ENCODE measurements at places on chromosomes 7 and 10. TPM values are rescaled to one million over a fixed set of nuclear protein-coding genes. Genes with fewer than 3 reads are reported as not detected.

- no peak for DNase-seq
Measured at GRCh38 chr10:86498598-86498997, 23.0 kb downstream of the WAPL start.

The STOX1 gene
- total RNA-seq: 0.36 TPM

DNA sequence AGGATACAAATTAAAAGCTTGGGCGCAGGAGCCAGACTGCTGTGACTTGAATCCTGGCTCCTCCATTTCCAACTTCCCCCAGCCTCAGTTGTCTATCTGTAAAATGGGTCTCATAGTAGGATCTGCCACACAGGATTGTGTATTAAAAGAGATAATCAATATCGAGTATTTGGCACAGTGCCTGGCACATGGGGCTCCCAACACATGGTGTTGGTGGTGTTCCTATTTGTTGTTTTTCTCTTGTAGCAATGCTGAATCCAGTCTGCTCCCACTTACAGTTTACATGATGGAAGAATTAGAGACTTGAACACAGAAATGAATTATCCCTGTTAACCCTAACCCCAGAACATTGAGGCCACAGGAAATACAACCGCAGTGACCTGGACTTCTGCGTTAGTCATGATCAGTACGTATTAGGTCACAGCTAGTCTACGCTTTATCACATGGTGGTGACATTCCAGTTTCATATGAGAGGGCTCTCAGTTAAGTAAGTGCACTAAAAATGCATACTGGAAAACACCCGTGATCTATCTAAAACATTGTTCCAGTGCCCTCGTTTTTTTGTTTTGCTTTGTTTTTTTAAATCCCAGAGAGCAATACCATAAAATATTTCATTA is 169.5 kb upstream of the KLF14 start:
- no peak for DNase-seq

The ZCCHC24 gene
- 1.00 TPM for total RNA-seq

The ITPRID1 gene
- total RNA-seq: not detected

- DNase-seq: no peak
Measured at GRCh38 chr7:90455163-90456030, 14.0 kb upstream of the PTTG1IP2 start.

GRCh38 chr10:5890452-5890915 is 441 bp downstream of the FBH1 start:
- DNase-seq: peak; percentile 61

The GIMAP7 gene
- total RNA-seq: 44.1 TPM

DNA sequence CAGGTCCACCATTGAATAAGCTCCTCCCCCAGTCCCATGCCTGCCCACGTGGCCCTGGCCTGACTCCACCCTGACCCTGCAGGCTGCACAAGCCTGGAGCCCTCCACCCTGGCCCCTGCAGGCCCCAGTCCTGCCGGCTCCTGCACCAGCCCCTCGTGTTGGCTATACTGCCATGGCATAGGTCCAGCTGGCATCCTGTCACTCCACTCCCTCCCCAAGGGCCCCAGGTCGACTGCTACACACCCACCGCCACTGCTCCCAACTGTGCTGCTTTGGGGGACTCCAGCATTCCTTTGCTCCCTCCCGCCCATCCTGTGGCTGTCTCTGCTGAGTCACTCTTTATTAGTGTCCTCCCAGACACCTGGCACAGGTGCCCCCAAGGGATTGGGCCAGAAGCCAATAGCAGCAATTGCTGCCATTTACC is 32.4 kb upstream of the HSPA12A start:
- no peak for DNase-seq

DNA sequence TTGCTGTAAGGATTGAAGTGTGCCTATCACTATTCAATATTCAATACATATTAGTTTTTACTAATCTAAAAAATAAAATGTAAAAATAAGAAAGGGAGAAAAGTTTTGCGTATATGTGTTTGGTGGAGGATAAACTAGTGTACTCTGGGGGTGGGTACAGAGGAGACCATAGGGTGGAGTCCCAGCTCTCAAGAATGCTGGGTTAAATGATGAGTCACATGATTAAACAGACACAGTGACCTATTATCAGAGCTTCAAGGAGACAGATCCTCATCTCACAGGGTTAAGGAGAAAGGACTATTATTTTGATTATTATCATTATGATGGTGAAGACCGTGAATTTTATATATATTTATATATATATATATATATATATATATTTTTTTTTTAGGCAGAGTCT is 77.5 kb downstream of the AFAP1L2 start:
- no peak for DNase-seq

The SPDYE2 gene
- total RNA-seq: not detected

- no peak for DNase-seq
Measured at GRCh38 chr7:92848851-92849250, 12.5 kb upstream of the CDK6 start.

DNA sequence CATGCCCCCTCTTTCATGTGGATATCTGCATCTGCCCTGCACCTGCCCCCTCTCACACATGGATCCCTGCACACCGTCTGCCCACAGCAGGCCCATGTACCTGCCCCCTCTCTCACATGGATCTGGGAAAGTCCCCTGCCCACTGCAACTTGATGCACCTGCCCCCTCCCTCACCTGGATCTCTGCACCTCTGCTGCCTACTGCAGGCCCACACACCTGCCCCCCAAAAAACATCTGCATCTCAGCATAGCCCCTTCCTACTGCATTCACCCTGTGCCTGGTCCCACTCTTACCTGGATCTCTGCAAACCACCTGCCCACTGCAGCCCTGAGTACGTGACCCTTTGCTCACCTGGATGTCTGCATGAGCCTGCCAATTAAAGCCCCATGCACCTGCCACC is 479.8 kb downstream of the PTPRN2 start:
- DNase-seq: no peak

The NACAD gene
- total RNA-seq: 0.10 TPM

DNA sequence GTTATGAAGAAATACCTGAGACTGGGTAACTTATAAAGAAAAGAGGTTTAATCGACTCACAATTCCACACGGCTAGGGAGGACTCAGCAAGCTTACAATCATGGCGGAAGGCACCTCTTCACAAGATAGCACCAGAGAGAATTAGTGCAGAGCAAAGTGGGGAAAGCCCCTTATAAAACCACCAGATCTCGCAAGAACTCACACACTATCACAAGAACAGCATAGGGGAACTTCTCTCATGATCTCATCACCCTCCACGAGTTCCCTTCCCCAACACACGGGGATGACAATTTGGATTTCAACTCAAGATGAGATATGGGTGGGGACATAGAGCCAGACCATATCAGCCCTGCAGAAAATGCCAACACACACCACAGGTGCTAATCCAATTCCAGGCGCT is 218.7 kb downstream of the PARD3 start:
- no peak for DNase-seq

GRCh38 chr7:5406957-5407945 is 16.4 kb downstream of the TNRC18 start:
- no peak for DNase-seq

The CYP2W1 gene
- total RNA-seq: not detected

GRCh38 chr7:55413442-55413841 is 48.3 kb downstream of the LANCL2 start:
- DNase-seq: no peak

GRCh38 chr7:23075571-23075970 is 30.0 kb upstream of the KLHL7 start:
- no peak for DNase-seq

DNA sequence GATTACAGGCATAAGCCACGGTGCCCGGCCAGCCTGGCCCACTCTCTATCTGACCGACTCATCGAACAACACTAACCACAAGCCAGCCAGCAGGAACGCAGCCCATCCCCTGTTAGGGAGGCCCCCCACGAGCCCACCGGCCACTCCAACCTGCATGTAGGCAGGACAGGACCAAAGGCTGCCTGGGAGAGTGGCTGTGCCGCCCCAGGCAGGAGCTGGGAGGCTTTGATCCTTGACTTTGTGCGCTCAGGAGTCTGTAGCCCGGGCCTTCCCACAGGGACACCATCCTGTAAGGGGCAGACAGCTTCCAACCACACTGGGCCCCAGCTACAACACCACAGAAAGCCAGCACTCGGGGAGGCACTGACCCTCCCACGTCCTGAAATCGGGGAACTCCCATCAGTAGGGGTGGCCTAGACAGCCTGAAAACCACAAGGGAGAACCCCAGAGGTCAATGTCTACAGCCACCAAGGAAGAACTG is 29.4 kb downstream of the GRID1 start:
- no peak for DNase-seq

DNA sequence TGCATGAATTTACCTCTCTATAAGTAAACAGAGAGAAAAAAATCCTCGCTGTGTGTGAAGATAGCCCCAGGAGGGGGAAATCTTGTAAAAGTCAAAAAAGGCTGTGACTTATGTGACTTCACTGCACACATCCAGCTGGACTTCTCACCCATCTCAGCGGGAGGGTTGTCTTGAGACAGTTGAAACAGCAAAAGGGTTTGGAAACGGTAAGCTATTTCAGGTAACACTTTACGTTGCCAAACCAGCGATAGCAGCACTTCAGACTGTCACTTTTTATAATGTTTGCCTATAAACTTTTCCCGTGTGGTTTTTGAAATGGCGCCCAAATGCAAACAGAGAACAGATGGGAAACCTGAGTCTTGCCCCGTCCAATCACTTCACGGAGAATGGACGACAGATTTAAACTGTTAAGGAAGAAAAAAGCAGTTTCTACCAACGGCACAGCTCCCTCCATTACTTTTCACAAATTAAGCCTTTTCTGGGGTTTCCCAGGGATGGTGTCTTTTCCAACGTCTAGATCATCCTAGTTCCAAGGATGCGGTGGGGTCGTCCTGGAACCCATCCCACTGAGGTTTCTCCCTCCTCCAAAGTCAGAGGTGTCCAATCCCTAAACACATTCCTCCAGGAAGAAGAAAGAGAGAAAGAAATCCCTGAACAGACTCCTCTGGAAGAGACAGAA is 25.2 kb downstream of the FGFR2 start:
- DNase-seq: no peak

The LIPF gene
- not detected for total RNA-seq

The SUN3 gene
- not detected for total RNA-seq

- DNase-seq: no peak
Measured at GRCh38 chr7:115676080-115676479, 354.5 kb downstream of the TFEC start.

The C10orf88 gene
- 9.2 TPM for total RNA-seq

DNA sequence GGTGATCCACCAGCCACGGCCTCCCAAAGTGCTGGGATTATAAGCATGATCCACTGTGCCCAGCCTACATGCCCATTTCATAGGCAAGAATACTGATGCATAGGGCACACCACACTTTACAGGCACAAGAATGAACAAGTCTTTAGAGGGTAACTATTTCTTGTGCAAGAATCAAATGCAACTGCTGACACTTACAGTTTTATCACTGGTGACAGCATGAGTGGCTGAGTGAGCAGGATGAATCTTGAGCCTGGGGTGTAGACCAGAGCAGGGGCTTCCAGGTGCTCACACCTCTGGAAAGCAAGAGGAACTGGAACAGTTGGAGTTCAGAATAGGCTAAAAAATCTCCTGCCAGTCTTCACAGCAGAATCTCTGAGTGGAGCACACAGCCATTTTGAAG is 287.5 kb downstream of the KCNMA1 start:
- no peak for DNase-seq

- no peak for DNase-seq
Measured at GRCh38 chr7:5231811-5232484, 41.9 kb downstream of the WIPI2 start.

The KCP gene
- 0.05 TPM for total RNA-seq

The SMARCD3 gene
- 5.5 TPM for total RNA-seq

- DNase-seq: no peak
Measured at GRCh38 chr7:130189343-130189742, 15.9 kb downstream of the TMEM209 start.

- peak; percentile 13 for DNase-seq
Measured at GRCh38 chr10:24552346-24553016, 171.2 kb downstream of the ARHGAP21 start.

- DNase-seq: no peak
Measured at GRCh38 chr10:70592746-70593512, 9.6 kb downstream of the PRF1 start.

DNA sequence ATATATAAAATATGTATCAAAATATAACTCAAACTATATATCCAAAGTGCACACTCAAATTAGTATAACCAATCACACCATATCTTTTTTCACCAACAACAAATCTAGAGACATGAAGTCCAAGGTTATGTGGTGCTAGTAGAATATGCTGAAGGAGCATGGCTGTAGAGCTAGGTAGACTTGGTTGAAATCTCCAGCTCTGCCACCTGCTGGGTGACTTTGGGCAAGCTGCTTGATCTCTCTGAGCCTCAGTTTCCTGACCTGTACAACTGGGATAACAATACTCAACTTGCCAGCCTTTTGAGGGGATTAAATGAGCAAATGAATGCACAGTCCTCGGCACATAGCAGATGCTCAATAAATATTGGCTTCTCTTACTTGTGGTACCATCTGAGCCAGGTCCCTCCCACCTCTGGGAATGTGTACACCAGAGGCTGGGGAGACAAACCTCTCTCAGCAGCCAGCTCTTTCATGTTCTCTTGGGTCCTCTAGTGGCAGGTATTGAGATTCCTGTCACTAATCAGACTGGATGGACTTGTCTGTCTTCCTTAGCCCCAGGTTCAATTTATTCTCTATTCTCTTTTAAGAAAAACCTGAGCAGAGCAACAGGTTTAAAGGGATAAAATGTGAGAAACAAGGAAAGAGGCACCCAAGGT is 94.3 kb upstream of the PDE1C start:
- DNase-seq: no peak

- no peak for DNase-seq
Measured at GRCh38 chr10:13953371-13953770, 366.6 kb downstream of the PRPF18 start.

DNA sequence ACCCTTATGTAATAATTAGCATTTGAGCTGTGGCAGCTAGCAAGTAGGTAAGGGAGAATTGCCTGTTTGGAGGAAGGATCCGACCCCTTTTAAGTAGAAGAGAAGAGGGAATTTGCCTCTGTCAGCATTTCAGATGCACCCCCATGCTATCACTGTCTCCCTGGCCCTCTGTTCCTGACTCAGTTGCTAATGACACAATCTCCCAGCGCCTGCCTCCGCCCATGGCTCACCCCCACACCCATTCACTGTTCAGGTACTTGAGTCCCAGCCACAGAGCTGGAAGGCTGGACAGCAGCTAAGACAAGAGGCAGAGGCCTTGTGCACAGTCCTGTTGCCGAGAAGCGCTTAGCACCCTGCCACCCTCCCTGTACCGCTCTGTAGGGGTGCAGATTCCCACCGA is 512.3 kb upstream of the GALNT17 start:
- DNase-seq: no peak

The COL26A1 gene
- not detected for total RNA-seq

The PON1 gene
- not detected for total RNA-seq

DNA sequence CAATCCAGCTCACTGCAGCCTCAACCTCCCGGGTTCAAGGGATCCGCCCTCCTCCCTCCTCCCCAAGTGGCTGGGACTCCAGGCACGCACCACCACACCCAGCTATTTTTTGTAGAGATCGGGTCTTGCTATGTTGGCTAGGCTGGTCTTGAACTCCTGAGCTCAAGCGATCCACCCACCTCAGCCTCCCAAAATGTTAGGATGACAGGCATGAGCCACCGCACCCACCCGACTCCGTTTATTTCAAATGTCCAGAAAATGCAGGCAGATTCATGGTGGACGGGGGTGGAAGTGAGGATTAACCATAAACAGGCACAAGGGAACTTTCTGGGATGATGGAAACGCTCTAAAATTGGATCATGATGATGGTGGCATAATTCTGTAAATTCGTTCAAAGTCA is 84.5 kb upstream of the DNAAF5 start:
- DNase-seq: no peak

The MBL2 gene
- total RNA-seq: not detected
